Uterus (tissue), 4 donors: ENCODE measurements at places on chromosomes 2 and 18. TPM values are rescaled to one million over a fixed set of nuclear protein-coding genes. Genes with fewer than 3 reads are reported as not detected.

Gene CTAGE1
- total RNA-seq = not detected

Gene SLC14A1
- total RNA-seq = 0.95 TPM

Gene CACNB4
- 1.2 TPM for total RNA-seq

Gene KANSL1L
- 50.3 TPM for total RNA-seq

Gene IMPACT
- total RNA-seq = 24.0 TPM

Gene LYG2
- total RNA-seq = not detected

Gene G6PC2
- total RNA-seq = not detected

Gene ALK
- total RNA-seq = 0.06 TPM

Gene TCF7L1
- 0.59 TPM for total RNA-seq

Gene LGALSL
- total RNA-seq = 24.1 TPM

Gene NEU4
- 0.29 TPM for total RNA-seq

Gene CDK5R2
- not detected for total RNA-seq

Gene PARD3B
- total RNA-seq = 36.3 TPM

Gene RNF103
- total RNA-seq = 33.2 TPM

Gene GPR75
- total RNA-seq = 6.3 TPM

Gene PID1
- total RNA-seq = 38.8 TPM

Gene PSMA8
- total RNA-seq = not detected

Gene CKAP2L
- not detected for total RNA-seq

Gene LDLRAD4
- total RNA-seq = 23.8 TPM

Gene RNMT
- 24.6 TPM for total RNA-seq

Gene DPP10
- total RNA-seq = 33.0 TPM

Gene ALPG
- not detected for total RNA-seq

Gene STARD6
- total RNA-seq = not detected

Gene SGO2
- total RNA-seq = 12.5 TPM

Gene RIF1
- 62.9 TPM for total RNA-seq

Gene RGPD6
- total RNA-seq = 116 TPM

Gene MCEE
- total RNA-seq = 40.0 TPM

Gene ZNF396
- total RNA-seq = 3.9 TPM

Gene IL1F10
- not detected for total RNA-seq

Gene TEKT4
- not detected for total RNA-seq

Gene TSPYL6
- not detected for total RNA-seq

Gene CHRNG
- not detected for total RNA-seq

Gene LAMA3
- total RNA-seq = 75.4 TPM

Gene EFHD1
- 25.9 TPM for total RNA-seq

Gene NBAS
- 36.2 TPM for total RNA-seq

Gene CPS1
- total RNA-seq = 4.6 TPM

Gene GPAT2
- total RNA-seq = not detected

Gene RALB
- 96.7 TPM for total RNA-seq

Gene RBM44
- total RNA-seq = 1.0 TPM

Gene IL37
- not detected for total RNA-seq

Gene CHAC2
- 0.51 TPM for total RNA-seq

Gene C1D
- 73.8 TPM for total RNA-seq
